GM04503 (cell line): ENCODE measurements at places on chromosomes 1 and 21.

DNA sequence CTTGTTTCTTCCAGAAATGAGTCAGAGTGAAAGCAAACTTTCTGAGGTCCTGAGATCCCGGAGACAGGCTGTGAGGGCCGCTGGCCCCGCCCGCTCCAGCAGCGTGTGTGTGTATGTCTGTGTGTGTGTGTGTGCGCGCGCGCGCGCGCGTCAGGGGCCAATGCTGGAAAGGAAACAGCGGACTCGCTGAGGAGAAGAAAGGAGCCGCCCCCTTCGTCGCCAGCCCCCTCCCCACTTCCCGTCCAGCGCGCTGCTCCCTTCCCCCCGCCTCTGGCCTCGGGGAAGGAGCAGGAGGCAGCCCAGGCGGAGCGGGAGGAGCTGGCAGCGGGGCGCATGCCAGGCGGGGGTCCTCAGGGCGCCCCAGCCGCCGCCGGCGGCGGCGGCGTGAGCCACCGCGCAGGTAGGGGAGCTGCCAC lies at the start of gene DISC1:
Gene DISC1, plus strand, starts transcription at position 256 of the 416 bp plus-strand sequence. Its CDS starts 78 bp downstream, at position 334.
- no peak for DNase-seq

DNA sequence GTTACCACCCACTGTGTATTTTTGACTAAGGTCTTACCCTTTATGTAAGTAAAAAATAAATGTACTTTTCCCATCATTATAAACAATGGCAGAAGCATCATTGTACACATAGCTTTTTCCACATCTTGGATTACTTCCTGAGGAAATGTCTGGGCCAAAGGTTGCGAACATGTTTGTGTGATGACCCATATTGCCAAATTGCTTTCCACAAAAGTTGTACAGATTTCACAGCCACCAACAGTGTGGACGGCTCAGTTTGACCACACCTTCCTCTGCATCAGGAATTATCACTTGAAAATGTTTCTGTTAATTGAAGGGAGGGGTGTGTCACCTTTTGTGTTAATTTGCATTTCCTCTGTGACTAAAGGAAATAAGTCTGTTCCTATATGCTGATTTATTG lies 25.7 kb downstream of the AKNAD1 start:
- DNase-seq = peak; percentile 56

DNA sequence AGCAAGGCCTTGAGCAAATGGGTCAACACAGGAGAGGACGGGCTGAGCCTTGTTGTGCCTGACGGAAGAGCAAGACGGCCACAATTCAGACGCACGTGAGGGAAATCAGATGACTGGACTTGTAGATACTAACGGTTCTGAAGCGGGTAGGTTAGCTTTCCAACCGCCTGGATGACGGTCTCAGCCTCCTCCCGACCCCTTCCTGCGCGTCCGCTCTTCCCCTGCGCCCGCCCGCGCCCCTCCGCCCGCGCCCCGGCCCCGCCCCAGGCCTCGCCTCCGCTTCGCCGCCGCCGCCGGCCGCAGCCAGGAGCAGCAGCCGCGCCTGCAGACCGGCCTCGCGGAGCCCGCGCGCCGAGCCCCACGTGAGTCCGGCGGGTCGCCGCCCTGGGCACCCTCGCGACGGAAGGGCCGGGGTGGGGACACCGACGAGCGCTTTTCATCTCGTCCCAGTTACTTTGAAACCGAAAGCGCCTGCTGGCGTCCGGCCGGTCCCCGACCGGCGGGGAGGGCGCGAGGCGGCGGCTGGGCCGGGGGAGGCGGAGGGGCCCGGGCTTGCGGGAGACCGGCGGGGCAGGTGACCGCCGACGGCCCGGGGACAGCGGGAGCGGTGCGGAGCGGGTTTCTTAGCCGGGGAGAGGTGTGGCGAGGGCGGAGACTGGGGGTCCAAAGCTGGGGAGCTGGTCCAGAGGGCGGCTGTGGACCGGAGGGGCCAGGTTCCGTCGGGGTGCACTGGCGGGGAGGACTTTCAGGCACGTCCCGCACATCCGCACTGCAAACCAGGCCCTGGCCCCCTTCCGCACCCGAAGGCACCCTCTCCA lies at the start of gene TRAF5:
Gene TRAF5, plus strand, starts transcription at position 306 of the 818 bp plus-strand sequence. CDS start 26,407 bp downstream, outside the sequence.
- DNase-seq = no peak

DNA sequence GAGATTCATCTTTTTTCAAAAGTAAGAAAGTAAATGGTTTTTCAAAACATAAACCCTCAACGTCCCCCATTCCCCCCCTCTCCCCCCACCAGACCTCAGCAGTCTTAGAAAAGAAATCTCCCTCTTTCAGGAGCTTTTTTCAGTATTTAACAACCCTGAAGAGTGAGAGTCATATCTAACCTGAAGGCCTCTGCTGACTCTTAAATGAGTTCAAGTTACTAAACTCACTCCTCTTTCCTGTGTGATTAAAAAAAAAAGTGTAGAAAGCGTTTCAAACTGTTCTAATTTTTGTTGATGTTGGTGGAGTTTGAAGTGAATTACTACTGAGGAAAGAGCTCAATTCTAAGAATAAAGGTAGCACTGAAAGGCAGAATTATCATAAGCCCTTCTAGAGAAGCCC lies 93.7 kb downstream of the VAV3 start:
- no peak for DNase-seq

- DNase-seq = no peak
These were observed 23.2 kb downstream of the LYST start for GRCh38 chr1:235843461-235843961.

DNA sequence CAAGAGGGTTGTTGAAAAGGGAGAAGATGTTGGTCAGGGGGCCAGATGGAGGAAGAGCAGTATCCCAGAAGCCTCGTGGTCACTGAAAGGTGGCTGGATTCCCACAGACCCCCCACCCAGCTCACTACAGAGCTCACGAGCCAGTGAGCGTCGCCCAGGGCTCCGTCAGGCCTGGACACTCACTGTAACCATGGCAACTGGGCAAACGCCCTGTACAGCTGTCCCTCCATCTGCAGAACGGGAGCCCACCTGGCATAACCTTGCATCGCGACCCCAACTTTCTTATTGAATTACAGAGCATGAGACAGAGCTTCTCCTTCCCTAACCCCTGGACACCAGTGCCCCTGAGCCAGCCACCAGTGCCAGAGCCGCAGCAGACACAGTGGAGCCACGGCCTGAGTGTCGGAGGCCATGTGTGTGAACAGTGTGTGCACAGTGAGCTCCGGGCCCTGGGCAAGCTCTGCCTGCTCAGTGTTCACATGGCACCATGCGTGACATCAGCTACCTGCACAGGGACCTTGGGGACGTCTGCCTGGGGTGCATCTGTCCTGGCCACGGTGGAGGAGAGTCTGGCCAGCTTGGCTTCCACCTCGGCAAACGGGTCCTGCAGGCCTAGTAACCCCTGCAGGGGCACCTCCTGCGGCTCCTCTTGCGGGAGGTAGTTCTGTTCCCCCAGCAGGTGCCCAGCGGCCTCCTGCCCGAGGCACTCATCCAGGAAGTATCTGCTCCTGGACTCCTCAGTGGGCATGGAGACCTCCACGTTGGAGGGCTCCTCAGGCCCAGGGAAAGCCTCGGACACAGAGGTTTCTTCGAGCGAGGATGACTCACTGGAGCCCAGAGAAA lies 25.9 kb upstream of the DDOST start:
- no peak for DNase-seq

DNA sequence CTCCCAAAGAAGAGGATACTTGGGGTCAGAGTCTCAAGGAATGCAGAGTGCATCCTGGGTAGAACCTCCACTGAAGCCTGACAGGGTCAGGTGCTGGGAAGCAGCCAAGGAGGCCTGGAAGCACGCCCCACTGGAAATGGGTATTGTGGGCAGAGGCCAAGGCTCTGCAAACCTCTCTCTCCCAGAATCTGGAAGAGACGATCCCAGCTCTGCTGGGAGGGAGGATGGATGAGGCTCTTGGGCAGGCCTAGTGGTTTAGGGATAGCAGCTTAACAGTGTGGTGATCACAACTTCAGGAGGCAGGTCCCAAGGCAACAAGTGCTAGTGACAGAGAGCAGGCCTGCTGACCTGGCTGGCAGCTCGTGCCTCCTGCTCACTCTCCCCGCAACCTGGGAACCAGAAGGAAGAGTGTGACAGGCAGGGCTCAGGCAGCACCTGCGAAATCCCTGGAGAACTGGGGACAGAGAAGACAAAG lies 641.0 kb downstream of the PLPP3 start:
- no peak for DNase-seq

- no peak for DNase-seq
These were observed 149.3 kb downstream of the RUNX1 start for GRCh38 chr21:34899760-34900159.

GRCh38 chr1:167551362-167551761 lies 2.2 kb downstream of the CREG1 start:
- no peak for DNase-seq

GRCh38 chr1:159141584-159142390 lies 29.6 kb upstream of the CADM3 start:
- DNase-seq = peak; percentile 30

DNA sequence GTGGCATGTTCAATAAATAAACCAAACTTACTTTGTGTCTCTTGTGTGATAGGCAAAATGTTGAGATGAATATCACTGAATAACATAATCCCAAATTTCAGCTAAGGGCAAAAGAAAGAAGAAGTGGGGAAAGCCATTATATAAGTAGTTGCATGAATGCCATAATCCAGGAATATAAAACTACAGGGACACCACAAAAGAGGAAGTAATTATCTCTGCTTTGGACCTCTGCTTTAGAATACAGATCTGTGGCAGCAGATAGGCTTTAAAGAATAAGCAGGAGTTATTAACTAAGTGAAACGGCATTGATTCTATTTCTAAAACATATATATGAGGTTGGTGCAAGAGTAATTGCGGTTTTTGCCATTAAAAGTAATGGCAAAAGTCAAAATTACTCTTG lies 288.5 kb upstream of the SNX7 start:
- DNase-seq = no peak

GRCh38 chr1:24138476-24139221 lies 4.3 kb downstream of the IL22RA1 start:
- no peak for DNase-seq

GRCh38 chr1:43636006-43636641 lies 13.8 kb upstream of the KDM4A start:
- DNase-seq = no peak
